ENCODE measurements at places on chromosomes 3 and 15.

DNA sequence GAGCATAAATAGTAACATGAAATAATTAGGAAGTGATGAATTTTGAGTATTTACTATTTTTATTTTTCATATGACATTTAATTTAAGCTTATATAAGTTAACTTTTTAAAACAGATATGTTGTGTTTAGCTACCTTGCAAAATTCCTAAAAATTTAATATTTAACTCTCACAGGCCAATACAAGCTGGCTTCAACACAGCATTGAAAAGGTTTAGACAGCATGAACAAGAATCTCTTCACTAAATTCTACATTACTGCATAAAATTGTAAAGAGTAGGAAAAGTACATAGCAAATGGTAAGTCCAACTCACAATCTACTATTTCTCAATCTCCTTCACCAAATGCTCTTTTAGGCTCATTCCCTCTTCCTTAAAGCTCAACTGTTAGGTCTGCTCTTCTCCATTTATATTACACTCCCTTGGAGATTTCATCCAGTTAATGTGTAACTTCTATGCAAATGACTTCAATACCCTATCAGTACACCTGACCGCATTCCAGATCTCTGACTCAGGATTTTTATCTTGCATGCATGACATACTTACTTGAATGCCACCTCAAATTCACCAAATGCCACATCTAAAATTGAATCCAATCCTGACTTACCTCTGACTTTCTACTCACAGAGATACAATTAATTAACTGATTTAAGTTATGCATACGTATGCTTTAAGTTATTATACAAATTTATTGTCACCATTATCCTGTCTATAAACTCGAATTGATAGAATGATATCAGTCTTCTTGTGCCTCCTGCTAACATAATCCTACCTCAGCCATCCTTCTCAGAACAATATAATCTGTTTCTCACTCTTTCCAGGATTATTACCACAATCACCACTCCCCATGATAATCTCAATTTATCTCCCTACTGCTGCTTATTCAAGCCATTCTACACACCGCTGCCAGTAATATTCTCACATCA lies 127.0 kb downstream of the STAG1 start:
- DNase-seq: no peak

- no peak for DNase-seq
These were observed 10.5 kb upstream of the OSBPL11 start for GRCh38 chr3:125605756-125606155.

- DNase-seq: no peak
These were observed 48.8 kb downstream of the MESD start for GRCh38 chr15:80940851-80941250.

DNA sequence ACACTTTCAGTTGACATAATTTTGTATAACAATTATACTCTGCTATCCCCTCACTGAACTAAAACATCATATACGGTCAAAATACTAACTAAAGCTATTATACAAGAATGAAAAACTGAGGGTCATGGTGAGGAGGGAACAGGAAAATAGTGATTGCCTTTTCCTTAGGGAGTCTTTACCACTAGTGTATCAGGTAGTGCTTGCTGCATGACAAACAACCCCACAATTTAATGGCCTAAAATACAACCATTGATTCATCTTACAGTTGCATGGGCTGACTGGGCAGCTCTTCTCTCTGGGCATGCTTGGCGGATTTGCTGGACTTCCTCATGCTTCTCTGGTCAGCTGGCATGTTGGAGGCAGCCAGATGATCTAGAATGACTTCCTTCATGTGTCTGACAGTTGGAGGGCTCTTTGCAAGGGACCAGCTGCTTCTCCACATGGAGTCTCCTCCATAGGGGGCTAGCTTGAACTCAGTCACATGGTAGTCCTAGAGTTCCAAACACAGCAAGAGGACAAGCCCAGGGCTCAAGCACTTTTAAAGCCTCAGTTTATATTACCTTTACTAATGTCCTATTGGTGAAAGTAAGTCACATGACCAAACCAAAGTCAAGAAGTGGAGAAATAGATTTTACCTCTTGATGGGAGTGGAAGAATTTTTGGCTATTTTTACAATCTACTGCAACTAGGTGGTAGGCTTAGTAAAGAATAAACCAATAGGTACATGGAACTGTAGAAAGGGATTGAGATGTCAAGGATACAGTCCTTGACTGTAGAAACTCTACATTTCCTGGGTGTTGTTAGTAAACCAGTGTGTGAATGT lies 18.8 kb downstream of the THAP10 start:
- no peak for DNase-seq

- no peak for DNase-seq
These were observed 362.7 kb upstream of the SUCLG2 start for GRCh38 chr3:68017069-68017468.

DNA sequence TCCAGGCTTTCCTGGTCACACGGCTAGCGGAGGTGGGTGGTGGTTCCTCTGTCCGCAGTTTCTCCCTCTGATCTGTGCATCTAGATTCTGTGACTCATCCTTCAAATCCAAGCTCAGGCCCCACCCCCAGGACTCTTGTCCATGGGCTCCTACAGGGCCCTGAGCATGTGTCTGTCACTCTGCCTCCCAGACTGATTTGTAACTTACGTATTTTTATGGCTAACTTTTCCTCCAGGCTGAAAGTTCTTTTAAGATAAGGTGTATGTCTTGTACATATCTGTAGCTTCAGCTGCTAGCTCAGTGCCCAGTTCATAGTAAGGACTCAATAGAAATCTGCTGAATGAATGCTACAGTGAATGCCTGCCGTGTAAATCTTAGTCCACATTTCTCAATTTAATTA lies 8.0 kb downstream of the ESYT3 start:
- no peak for DNase-seq

- DNase-seq: no peak
These were observed 343.4 kb downstream of the TBC1D5 start for GRCh38 chr3:17398959-17399551.

GRCh38 chr3:152373379-152373778 lies 104.7 kb downstream of the MBNL1 start:
- DNase-seq: no peak

DNA sequence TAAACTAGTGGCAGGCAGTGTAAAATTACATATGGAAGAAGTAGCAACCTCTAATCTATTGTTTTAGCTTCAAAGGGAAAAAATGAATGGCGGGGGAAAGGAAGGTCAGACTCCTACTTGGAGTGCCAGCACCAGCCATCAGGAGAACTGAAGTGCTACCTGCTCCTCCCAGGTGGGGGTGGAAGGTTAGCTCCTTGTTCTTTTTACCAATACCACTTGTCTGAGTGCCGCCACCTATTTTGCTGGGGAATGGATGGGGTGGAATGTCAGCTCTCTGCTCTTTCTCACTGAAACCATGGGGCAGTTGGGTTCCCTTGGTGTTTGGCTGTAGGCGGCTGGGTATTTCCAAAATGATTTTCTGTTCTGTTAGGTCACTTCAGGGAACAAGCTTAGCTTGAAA lies 428.7 kb upstream of the EPHA3 start:
- DNase-seq: no peak

DNA sequence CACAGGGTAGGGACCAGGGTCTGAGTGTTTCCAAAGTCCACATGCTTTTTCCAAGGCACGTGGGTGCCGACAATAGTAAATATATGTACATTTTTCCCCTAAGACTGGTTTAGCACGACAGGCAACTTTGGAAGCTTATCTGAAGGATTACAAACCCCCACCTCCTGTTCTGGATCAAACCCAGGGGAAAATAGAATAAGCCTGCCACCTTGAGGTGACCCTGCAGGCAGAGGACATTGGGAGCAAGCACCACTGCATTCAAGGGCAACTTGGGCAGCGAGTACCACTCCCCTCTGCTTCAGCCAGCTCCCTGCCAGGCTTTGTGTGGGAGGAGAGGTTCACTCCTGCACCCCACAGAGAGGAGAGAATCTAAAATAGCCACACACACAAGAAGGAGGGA lies 44.8 kb downstream of the KBTBD12 start:
- DNase-seq: no peak

- no peak for DNase-seq
These were observed 154.5 kb downstream of the NSUN3 start for GRCh38 chr3:94217406-94217805.

- no peak for DNase-seq
These were observed 29.9 kb downstream of the CEP152 start for GRCh38 chr15:48781017-48781416.

DNA sequence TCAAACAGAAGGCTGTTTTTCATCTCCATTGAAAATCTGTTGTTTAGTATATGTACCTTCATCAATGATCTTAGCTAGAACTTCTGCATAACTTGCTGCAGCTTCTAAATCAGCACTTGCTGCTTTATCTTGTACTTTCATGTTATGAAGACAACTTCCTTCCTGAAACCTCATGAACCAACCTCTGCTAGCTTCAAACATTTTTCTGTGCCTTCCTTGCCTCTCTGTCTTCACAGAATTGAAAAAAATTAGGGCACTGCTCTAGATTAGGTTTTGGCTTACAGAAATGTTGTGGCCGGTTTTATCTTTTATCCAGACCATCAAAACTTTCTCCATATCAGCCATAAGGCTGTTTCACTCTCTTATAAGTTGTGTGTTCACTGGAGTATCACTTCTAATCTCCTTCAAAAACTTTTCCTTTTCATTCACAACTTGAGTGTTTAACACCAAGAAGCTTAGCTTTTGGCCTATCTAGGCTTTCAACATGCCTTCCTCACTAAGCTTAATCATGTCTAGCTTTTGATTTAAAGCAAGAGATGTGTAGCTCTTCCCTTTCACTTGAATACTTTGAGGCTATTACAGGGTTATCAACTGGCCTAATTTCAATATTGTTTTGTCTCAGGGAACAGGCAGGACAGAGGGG lies 78.6 kb downstream of the IGSF11 start:
- DNase-seq: no peak

DNA sequence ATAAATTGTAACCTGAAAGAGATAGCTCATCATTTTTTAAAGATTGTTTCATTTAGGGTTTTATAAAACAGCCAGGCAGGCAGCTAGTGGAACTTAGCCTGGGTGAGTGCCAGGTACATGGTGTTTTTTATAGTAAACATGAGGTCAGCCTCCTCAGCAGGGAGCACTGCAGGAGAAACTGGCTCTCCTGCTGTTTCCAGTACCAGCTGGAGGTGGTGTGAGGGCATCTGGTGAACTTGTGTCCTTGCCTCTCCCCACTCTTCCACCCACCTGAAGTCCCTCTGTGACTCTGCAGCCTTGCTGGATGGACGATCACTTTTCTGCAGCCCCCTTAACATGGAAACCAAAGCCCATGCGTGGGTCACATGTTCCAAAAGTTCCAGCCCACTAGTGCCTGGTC lies 128.4 kb downstream of the FAM174B start:
- DNase-seq: no peak

DNA sequence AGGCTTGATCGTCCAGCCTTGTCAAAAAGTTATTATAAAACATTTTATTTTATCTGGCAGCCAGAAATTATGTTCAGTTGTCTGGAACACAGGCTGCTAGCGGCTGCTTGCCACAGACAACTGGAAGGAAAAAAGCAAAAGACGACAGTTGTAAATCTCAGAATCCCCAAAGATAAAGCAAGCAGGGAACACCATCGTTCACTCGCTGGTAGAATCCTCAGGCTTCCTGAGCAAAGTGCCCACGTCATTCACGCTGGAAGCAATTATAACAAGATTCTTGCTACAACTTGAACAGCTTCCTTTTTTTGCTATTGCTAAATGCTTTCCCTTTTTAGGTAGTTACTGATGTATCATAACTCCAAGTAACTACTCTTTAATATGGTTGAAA lies 33.6 kb downstream of the ADAMTS17 start:
- DNase-seq: no peak

GRCh38 chr15:92667287-92667904 lies 11.8 kb upstream of the FAM174B start:
- DNase-seq: peak; percentile 59

DNA sequence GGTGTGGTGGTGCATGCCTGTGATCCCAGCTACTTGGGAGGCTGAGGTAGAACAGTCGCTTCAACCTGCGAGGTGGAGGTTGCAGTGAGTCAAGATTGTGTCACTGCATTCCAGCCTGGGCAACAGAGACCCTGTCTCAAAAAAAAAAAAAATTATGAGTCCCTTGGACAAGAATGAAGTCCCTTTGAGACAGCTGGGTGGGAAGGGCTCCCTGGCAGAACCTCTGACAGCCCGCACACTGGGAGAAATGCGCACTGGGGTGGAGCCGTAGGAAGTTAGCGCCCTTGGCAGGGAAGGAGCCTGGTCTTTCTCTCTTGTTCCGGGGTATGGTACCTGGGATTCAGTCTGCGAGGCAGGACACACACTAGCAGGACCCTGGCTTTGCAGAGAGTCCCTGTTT lies 51.4 kb downstream of the SLC30A4 start:
- no peak for DNase-seq

- DNase-seq: no peak
These were observed 29.8 kb downstream of the ALS2CL start for GRCh38 chr3:46663591-46664135.

GRCh38 chr15:63973212-63974009 lies 72.9 kb downstream of the DAPK2 start:
- DNase-seq: no peak

- DNase-seq: no peak
These were observed 25.7 kb upstream of the GRAMD1C start for GRCh38 chr3:113812854-113813253.

- DNase-seq: no peak
These were observed 292.0 kb upstream of the SUCLG2 start for GRCh38 chr3:67946436-67946835.

- DNase-seq: no peak
These were observed 27.9 kb downstream of the IQSEC1 start for GRCh38 chr3:13045241-13045903.

GRCh38 chr3:18334837-18335601 lies 90.1 kb downstream of the SATB1 start:
- no peak for DNase-seq

DNA sequence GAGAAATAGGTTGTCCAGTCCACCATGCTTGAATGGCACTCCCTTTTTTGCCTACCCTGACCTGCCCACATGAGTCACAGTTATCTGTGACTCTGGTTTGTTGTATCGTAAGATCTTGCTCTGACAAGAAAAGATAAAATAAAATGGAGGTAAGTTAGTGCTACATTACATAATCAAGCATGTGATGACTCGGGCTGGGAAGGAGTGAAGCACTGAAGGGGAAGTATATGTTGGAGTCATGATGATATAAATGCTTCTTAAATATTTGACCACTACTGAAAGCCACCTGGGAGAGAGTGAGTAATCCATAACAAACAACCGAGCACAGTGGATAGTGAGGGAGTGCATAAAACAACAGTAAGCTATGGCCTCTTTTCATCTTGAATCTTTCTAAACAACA lies 124.4 kb downstream of the SHOX2 start:
- no peak for DNase-seq

- no peak for DNase-seq
These were observed 9.5 kb downstream of the PCSK6 start for GRCh38 chr15:101479851-101480612.

- DNase-seq: no peak
These were observed 307.7 kb downstream of the IL5RA start for GRCh38 chr3:2802429-2802828.

DNA sequence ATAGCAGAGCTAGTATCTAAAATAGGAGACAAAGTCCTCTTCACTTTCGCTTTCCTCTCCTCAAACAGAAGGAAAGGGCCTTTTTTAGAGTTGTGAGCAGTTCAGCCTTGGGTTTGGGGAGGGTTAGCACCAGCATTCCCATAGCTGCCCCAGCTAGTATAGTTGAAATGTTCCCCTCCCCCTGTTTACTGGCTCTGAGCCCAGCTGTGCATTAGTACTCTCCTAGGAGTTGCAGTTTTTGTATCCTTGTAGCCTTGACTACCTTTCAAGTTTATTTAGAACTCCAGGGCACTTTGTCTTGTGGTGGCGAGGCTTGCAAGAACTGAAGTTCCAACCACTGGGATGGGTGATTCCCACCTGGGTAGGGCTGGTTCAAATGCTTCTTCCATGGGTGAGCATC lies 245.1 kb upstream of the NAALADL2 start:
- no peak for DNase-seq

GRCh38 chr3:58574106-58574505 lies 3.1 kb downstream of the FAM107A start:
- DNase-seq: no peak
